Ovary (tissue), 10 donors: ENCODE measurements at places on chromosomes 11 and 22. TPM values are rescaled to one million over a fixed set of nuclear protein-coding genes. Genes with fewer than 3 reads are reported as not detected.

DNA sequence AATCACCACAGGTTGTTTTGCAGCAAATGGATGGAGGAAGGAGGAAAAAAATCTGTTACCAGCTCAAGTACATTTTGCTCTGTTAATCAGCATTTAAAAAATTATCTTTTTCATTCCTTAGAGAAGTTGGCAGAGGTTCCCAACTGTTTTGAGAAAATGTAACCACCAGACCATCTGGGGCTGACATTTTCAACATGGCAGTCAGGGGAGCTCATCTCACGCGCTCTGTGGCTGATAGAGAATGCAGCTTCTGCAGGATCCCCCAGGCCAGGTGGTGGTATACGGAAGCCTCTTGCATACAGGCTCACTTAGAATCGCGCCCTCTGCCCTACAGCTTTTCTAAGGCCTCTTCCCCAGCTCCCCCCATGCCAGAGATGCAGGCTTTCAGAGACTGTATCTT is 68.0 kb upstream of the OPCML start:
- no peak overlapping the region for H3K27ac ChIP-seq
- H3K4me1 ChIP-seq, result no peaks in the 10 kb centered on the region
- H3K36me3 ChIP-seq, result no peaks in the 10 kb centered on the region

DNA sequence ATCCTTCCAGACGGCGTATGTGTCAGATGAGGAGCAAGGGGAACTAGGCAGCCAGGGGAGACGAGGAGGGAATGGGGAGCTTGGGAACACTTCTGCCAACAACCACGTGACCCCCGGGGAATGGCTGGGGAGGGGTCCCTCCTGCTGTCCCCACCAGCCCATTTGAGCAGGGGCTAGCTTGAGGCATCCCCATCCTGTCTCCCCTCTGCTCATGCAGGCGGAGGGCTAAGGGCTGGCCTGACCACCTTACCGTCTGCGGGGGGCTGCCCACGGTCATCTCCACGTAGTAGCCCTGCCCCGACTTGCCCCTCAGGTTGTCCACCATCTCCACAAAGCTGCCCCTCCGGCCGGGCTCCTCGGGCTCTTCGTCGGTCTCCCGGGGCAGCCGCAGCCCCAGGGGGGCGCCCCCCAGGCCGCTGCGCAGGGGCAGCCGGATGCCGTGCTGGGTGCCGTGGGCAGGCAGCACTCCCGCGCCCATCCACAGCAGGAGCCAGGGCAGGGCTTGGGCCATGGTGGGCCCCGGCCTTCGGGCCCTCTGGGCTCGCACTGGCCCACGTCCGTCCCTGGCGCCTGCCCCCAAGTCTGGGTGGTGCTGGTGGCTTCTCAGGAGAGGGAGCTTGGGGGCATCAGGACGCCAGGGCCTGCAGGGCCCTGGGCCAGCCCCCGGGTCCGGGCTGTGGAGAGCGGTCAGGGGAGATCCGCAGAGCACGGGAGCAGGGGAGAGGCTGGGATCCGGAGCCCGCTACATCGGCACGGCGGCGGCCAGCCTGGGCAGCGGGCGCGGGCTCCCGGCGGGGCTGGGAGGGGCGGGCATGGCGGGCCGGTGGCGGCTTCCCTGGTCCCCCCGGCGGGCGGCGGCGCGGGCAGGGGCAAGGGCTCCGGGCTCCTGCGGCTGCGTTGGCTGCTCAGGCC is 515 bp downstream of the BACE1 start:
- H3K36me3 ChIP-seq, result no peaks in the 10 kb centered on the region
- H3K4me1 ChIP-seq, result peaks cover 12% of the 10 kb centered on the region

DNA sequence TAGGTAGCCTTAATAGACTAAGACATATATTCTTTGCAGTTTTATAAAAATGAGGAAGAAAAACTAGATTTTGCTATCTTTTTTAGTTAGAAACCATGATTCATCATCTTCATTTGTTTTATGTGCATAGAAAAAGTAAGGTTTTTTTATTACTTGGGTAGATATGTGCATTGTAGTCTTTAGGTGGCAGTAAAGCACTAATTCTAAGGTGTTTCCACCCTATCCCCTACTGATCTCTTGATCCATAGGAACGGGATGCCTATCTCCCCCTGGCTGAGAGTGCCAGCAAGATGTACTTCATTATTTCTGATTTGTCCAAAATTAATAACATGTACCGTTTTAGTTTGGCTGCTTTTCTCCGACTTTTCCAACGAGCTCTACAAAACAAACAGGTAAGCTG is 148.1 kb downstream of the DYNC2H1 start:
- no peaks in the 10 kb centered on the region for H3K27me3 ChIP-seq
- no peaks in the 10 kb centered on the region for H3K36me3 ChIP-seq
- H3K4me3 ChIP-seq, result no peak overlapping the region
- no peak for DNase-seq
- H3K27ac ChIP-seq, result no peak overlapping the region
- H3K4me1 ChIP-seq, result no peaks in the 10 kb centered on the region

- no peak overlapping the region for H3K27ac ChIP-seq
- DNase-seq, result no peak
- no peaks in the 10 kb centered on the region for H3K27me3 ChIP-seq
- H3K36me3 ChIP-seq, result no peaks in the 10 kb centered on the region
Observed at GRCh38 chr11:123800036-123800435, 6.1 kb downstream of the OR6M1 start.

DNA sequence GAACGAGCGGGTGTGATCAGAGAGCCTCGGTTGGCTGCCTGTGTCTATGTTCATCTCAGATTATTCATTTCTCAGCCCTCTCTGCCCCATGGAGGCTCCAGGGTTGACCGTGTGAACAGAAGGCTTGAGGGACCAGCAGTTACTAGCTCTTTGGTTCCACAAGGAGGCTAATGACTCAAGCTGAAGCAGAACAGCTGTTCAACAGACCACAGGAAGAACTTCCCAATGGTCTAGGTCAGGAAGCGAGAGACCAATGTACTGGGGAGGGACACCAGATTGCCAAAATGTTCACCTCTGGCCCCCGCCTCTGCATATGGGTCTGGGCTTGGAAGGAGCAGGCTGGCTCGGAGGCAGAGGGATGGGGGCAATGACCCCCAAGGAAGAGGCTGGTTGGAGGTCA is 14.7 kb upstream of the PDE2A start:
- H3K27me3 ChIP-seq, result no peaks in the 10 kb centered on the region
- no peaks in the 10 kb centered on the region for H3K36me3 ChIP-seq
- no peak overlapping the region for H3K4me3 ChIP-seq
- no peaks in the 10 kb centered on the region for H3K4me1 ChIP-seq

TIRAP gene
- 14.3 TPM for total RNA-seq

- H3K27me3 ChIP-seq, result no peaks in the 10 kb centered on the region
- H3K27ac ChIP-seq, result no peak overlapping the region
- peaks cover 8% of the 10 kb centered on the region for H3K4me1 ChIP-seq
- H3K4me3 ChIP-seq, result no peak overlapping the region
- no peaks in the 10 kb centered on the region for H3K36me3 ChIP-seq
Observed at GRCh38 chr22:37065180-37065579, 13.6 kb downstream of the KCTD17 start.

DNA sequence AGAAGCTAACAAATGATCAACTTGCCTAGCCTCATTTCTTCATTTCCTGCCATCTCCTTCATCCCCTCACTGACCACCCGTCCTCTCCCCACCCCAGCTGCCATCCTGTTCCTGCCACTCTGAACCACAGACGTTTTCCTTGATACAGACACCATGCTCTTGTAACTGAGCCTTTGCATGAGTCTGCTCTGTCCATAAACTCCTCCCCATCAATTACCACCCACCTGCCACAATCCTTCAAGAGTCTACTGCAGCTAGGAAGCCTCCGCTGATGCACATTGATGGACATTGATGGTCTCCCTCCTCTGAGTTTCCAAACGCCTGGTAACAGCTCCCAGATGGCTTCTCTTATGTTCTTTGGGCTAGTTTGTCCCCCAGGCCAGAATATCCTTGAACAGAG is 193.8 kb downstream of the DBX1 start:
- no peaks in the 10 kb centered on the region for H3K36me3 ChIP-seq
- DNase-seq, result no peak
- H3K27me3 ChIP-seq, result no peaks in the 10 kb centered on the region
- H3K4me3 ChIP-seq, result no peak overlapping the region

NPTXR gene
- total RNA-seq, result 23.1 TPM

DNA sequence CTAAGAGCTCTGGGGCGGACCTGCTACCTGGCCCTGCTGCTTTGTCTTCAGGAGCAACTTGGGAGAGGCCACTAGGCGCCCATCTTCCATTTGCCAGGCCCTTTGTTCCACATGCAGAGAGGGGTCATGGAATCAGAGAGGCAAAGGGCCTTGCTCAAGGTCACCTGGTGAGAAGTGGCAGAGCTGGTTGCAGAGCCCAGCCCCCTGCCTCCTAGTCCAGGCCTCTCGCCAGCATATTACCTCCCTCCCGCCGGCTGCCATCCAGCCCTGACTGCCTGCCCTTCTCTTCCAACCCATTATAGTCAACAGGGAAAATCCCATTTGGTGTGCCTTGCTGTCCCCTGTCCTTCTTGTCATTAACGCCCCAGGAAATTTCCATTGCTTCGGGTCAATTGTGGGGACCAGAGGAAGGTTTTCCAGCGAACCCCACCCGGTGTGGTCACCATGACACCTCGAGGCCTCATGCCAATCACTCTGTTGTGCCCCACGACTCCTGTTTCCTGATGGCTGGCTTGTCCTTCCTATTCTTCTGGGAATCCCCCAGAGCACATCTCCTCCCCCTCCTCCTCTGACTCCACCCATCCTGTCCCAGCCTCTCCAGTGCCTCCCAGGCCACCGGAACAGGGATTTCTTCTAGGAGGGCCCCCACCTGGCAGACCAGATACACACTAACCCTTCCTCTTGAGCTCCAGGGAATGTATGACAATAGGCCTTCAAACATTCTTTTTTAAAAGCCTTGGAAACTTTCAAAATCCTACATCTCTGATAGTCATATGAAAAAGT is 77.0 kb downstream of the NECTIN1 start:
- no peaks in the 10 kb centered on the region for H3K36me3 ChIP-seq
- H3K4me3 ChIP-seq, result no peak overlapping the region
- no peak overlapping the region for H3K27ac ChIP-seq
- H3K4me1 ChIP-seq, result no peaks in the 10 kb centered on the region
- H3K27me3 ChIP-seq, result no peaks in the 10 kb centered on the region

GRCh38 chr11:125999234-125999880 is 53.5 kb downstream of the VSIG10L2 start:
- no peaks in the 10 kb centered on the region for H3K4me1 ChIP-seq
- no peak overlapping the region for H3K27ac ChIP-seq
- H3K36me3 ChIP-seq, result no peaks in the 10 kb centered on the region
- no peak overlapping the region for H3K4me3 ChIP-seq
- H3K27me3 ChIP-seq, result no peaks in the 10 kb centered on the region
- DNase-seq, result no peak

WT1 gene
- 80.8 TPM for total RNA-seq

- no peak overlapping the region for H3K27ac ChIP-seq
- peaks cover 2% of the 10 kb centered on the region for H3K4me1 ChIP-seq
- no peak overlapping the region for H3K4me3 ChIP-seq
- H3K27me3 ChIP-seq, result no peaks in the 10 kb centered on the region
- no peak for DNase-seq
- H3K36me3 ChIP-seq, result no peaks in the 10 kb centered on the region
Observed at GRCh38 chr11:78228467-78228866, 39.7 kb downstream of the USP35 start.

GRCh38 chr11:9002920-9003572 is 755 bp downstream of the NRIP3 start:
- no peak overlapping the region for H3K27ac ChIP-seq
- DNase-seq, result no peak
- peaks cover 12% of the 10 kb centered on the region for H3K4me1 ChIP-seq
- H3K36me3 ChIP-seq, result no peaks in the 10 kb centered on the region

GRCh38 chr11:102911758-102912481 is 37.1 kb upstream of the MMP12 start:
- no peaks in the 10 kb centered on the region for H3K27me3 ChIP-seq
- no peak for DNase-seq
- H3K27ac ChIP-seq, result no peak overlapping the region
- no peak overlapping the region for H3K4me3 ChIP-seq
- no peaks in the 10 kb centered on the region for H3K4me1 ChIP-seq

FAM180B gene
- total RNA-seq, result not detected

DNA sequence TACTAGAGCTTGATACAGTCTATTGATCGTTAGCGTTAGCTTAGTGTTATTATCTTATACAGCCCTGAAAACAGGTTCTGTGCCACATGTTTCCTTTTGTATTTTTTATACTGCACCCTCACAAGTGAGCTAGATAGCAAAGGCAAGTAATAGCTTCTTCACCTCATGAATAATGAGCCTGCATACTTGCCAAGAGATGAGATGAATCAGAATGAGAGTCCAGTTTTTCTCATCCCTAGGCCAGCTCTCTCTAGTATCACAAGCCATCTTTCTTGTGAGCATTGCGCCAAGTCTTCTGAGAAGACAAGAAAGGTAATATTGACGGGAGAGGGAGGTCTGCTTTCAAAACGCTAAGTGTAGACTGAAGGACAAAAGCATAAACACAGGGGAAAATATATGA is 8.7 kb upstream of the CARD18 start:
- no peaks in the 10 kb centered on the region for H3K27me3 ChIP-seq
- H3K4me3 ChIP-seq, result no peak overlapping the region
- no peaks in the 10 kb centered on the region for H3K36me3 ChIP-seq
- DNase-seq, result no peak
- H3K4me1 ChIP-seq, result no peaks in the 10 kb centered on the region

DNA sequence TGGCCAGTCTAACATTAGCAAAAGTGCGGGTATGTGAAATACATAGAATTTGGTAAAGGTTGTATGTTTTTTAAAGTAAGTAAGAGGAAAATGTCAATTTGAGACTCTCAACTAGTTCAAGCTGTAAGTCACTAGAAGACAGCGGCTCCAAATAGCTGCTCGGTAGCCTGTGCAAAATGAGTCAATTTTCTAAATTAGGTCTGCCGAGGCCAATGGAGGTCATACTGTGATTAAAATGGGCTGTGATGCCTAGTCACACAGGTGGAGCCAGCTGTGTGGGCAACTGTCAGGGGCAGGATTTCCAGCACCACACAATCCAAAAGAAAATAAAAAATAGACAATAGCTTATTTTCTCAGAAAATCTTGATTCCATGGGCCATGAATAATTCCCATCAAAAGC is 32.3 kb downstream of the KCNA4 start:
- H3K36me3 ChIP-seq, result no peaks in the 10 kb centered on the region
- DNase-seq, result no peak
- H3K4me1 ChIP-seq, result no peaks in the 10 kb centered on the region
- H3K4me3 ChIP-seq, result no peak overlapping the region
- H3K27me3 ChIP-seq, result no peaks in the 10 kb centered on the region

SCN3B gene
- 1.1 TPM for total RNA-seq

DNA sequence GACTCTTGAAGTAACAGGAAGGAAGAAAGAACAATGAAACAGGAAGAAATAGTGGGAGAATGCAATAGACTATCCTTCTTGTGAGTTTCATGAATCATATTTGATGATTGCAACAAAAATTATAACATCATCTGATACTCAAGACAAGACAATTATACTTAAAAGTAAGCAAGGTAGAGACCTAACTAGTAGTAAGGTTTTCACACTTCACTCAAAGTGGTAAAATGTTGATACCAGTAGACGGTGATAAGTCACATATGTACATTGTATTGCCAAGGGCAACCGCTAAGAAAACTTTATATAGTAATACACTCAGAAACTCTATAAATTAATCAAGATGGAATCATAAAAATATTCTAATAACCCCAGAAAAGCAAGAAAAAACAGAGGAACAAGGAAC is 107.8 kb downstream of the CYP2R1 start:
- DNase-seq, result no peak
- H3K4me1 ChIP-seq, result no peaks in the 10 kb centered on the region
